ENCODE measurements at places on chromosomes 3 and 15.

DNA sequence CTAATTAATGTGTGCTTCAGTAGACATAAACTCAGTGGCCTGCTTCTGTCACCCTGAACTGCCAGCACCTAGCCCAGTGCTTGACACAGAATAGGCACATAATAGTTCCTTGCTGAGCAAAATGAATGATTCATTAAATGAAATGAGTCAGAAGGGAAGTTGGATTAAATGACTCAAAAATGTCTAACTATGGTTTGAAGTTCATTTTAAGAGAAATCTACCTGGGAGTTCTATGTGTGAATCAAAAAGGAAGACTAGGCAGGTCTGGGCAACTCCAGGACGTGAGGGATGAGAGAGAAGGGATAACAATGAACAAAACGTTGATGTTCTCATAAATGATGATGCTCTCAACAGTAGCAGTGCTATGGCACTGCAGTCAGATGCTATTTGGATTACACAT lies 175.0 kb downstream of the CFAP20DC start:
- no peak for DNase-seq

- DNase-seq = no peak
Observed at GRCh38 chr3:155441026-155441425, 147.5 kb upstream of the STRIT1 start.

DNA sequence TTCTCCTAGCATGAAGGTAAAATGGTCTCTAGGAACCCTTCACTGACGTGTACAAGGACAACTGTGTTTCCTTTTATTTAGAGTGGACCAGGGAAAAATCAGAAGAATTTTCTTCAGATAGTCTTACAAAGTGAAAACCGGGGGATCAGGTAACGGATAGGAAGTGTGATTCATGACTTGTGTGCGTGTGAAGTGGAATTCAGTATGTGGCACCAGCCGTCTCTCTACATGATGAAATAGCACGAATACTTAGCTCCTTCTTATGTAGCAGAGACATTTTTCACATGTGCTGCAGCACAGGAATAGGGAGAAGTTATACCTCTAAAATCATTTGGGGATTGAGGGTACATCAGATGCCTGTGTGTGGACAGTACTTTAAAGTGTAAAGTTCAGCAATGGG lies 159.2 kb downstream of the MEX3B start:
- DNase-seq = no peak

DNA sequence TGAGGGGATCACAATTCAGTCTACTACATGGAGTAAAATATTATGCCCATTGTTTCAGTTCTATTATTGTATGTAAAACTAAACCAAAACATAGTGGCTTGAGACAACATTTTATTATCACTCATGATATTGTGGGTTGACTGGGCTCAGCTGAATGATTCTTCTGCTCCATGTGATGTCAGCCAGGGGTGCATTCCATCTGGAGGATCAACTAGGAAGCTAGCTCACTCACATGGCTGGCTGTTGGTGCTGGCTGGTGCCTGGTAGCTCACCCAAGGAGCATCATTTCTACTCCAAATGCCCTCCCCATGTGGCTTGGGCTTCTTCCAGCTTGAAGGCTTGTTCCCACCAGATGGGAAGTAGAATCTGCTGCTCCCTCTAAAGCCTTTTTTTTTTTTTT lies 51.8 kb upstream of the CLRN1 start:
- DNase-seq = no peak

- DNase-seq = no peak
Observed at GRCh38 chr15:60975218-60975617, 253.9 kb downstream of the RORA start.

DNA sequence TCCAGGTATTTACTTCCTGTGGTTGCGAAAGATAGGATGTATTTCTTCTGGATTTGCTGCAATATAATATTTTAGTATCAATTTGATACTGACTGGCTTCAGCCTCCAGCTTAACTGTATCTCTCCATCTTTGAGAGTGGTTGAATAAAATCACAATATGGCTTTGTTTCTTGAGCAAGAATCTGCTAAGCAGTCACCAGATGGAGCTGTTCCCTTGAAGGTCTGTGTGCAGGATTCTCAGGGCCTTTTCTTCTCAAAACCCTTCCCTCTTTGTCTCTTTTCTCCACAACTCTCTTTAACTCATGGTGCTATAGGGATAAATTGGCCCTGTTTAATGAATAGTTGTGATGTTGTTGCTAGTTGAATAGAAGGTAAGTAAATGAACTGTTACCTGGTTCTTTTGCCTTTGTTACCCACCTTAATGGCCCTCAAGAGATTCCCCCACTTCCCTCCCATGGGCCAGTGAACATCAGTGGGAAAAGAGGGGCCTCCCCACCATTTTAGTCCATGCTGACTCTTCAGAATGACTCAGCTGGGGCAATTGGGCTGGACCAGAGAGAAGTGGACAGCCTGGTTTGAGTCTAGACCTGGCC lies 34.8 kb upstream of the RAB6B start:
- DNase-seq = no peak

DNA sequence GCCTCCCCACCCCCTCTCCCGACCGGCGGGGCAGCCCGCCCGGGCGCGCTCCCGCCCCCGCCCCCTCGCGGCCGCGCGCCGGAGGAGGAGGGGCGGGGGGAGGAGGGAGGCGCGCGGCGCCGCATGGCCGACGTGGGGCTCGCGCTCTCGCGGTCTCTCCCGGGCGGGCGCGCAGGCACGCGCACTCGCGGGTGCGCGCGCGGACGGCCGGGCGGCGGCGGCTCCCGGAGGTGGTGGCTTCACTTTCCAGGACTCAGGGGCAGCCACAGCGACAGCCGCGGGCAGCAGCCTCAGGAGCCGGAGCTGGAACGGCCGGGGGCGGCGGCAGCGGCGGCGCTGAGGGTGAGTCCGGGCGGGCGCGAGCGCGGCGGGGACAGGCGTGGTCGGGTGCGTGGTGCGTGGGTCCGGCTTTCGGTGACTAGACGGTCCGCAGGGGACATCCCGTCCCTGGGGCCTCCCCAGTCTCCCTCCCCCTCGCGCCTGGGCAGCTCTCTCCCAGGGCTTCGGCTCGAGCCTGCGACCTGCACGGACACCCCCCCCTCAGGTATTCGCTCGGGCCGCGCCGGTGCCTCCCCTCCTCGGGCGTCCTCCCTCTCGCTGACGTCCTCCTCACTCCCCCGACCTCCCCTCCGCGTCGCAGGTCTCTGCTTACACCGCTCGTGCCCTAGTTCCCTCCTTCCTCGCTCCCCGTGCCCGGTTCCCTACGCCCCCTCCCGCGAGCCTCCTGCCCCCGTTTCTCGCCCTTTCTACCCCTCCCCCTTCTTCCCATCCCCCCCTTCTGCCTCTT lies at the start of gene UBE2E2:
UBE2E2 (plus strand) TSS at position 407 of the 787 bp plus-strand sequence.
- DNase-seq = peak; percentile 70

GRCh38 chr3:4440951-4441350 lies 26.1 kb downstream of the SUMF1 start:
- DNase-seq = no peak

- no peak for DNase-seq
Observed at GRCh38 chr3:51986010-51986947, 2.9 kb downstream of the ACY1 start.

DNA sequence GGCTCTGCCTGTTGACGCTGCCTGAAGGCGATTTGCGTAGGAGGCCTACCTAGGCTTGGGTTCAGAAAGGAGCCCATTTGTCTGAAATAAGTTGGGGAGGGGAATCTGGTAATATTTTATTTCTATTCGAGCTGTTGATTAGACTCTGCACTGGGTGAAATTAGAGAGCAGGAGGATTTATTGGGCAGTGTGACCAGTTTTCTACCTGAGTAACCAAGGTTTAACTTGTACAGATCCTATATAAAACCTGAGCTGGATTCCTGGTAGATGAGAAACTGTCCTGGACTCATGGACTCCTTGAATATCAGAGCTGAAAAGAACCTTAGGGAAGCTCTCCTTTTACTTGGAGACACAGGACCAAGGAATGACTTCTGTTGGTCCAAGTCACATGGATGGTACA lies 19.6 kb upstream of the GPR156 start:
- DNase-seq = no peak

- no peak for DNase-seq
Observed at GRCh38 chr3:86702381-86702958, 288.5 kb downstream of the VGLL3 start.

DNA sequence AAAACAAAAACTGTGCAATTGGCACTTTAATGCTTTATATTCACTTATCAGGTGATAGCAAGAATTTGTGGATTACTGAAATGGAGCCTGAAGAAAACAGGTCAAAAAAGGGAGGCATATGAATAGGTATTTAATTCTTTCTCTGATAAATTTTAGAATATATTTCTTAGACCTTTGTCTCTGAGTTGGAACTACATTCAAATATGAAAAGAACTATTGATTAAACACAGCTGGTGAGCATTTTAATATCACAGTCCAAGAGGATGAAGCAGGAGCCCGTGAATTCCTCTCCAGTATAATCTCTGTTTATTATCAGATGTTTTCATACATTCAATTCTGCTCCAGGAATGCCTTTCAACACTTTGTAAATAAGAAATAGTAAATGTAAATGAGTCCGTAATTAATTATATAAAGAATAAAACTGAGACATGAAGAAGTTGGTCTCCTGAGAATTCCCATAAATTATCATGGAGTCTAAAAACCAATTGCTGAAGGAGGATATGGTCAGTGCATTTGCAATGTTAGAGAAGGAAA lies 86.3 kb upstream of the ARHGEF26 start:
- DNase-seq = no peak

- DNase-seq = no peak
Observed at GRCh38 chr3:133447750-133448477, 48.1 kb downstream of the BFSP2 start.

- DNase-seq = no peak
Observed at GRCh38 chr3:127847236-127847720, 25.0 kb upstream of the MGLL start.

- DNase-seq = no peak
Observed at GRCh38 chr3:82506204-82506603, 744.8 kb upstream of the GBE1 start.

- no peak for DNase-seq
Observed at GRCh38 chr3:52907497-52907896, 10.1 kb upstream of the STIMATE start.

- no peak for DNase-seq
Observed at GRCh38 chr3:195178124-195178910, 92.6 kb downstream of the XXYLT1 start.

GRCh38 chr15:95887666-95888390 lies 442.7 kb upstream of the NR2F2 start:
- DNase-seq = no peak

GRCh38 chr3:172134352-172134751 lies 95.0 kb downstream of the FNDC3B start:
- DNase-seq = no peak

DNA sequence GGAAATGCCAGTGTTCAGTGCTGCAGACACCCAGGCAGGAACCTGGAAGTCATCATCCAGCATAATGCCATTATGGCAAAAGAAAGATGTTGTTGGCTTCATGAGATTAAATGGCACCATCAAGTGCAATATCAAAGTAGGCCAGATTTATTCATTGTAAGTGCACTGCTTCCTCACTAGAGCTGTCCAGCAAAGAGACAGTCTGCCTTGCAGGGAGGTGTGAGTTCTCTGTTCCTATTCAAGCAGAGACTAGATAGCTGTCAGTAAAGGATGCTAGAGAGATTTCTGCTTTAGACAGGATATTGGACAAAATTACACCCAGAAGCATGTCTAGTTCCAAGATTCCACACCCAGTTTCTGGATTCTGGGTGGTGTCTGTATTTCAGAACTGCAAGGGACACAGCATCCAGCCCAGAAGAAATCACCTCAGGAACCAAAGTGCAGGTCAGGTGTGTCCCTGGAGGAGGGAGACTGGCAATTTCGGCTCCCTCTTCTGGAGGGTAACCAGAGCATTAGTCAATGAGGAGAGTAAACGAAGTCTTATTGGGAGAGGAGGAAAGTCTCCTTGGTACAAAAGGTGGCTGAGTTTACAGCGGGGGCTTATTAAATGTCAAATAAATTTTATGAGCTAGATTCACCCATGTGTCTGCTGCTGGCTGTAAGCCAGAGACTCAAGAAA lies 377.3 kb downstream of the EPHB1 start:
- DNase-seq = no peak

- DNase-seq = no peak
Observed at GRCh38 chr3:158642474-158643210, 1.7 kb upstream of the GFM1 start.

GRCh38 chr15:36130641-36131310 lies 448.6 kb upstream of the CDIN1 start:
- no peak for DNase-seq

DNA sequence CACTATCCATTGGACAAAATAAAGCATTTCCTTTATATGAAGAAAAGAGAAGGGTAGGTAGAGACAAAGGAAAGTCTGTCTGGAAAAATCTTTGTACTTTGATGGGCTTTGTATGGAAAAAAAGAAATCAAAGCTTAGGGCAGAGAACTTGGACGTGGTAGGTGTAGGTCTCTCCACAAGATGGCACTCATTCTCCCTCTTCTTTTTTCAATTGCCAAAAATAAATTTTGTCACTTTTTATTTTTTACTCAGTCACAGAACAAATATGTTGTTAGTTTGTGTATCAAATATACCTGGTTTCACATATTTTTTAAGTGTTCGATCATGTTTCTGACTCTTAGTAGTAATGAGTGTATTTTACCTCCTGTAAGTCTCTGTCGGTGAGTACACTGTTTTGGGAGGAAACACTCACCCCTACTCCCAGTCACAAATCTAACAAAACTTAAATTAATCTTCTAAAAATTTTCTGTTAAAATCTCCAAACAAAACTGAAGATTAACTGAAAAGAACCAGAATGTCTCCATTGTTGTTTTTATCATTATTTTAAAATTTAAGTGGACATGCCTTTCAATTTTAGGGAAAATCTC lies 415.8 kb upstream of the GOLIM4 start:
- DNase-seq = no peak

- no peak for DNase-seq
Observed at GRCh38 chr3:170055209-170055608, 17.4 kb downstream of the GPR160 start.

DNA sequence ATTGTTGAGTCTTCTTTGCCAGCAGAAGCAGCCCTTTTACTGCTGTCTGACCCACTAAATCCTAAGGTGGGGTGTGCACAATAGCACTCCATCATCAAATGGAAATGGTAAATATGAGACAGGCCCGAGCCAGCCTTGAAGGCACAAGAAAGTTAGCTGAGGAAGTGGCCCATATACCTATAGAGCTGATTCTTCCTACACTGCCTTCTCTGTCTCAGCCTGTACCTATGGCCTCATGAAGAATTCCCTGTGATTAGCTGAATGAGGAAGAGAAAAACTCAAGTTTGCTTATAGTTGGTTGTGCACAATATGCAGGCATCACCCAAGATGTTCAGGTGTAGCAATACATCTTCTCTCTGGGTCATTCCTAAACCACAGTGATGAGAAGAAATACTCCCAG lies 31.7 kb upstream of the XCR1 start:
- DNase-seq = no peak

DNA sequence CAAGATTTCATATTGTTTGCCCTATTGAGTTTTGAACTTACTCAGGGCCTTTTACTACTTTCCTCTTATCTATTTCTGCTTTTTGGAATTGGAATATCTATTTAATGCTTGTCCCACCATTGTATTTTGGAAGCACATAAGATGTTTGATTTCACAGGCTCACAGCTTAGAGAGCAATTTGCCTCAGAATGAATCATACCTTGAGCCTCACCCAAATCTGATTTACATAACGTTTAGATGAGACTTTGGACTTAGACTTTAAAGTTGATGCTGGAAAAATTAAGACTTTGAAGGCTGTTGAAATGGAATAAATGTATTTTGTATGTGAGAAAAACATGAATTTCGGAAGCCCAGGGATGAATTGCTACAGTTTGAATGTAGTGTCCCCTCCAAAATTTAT lies 458.9 kb downstream of the CNTN6 start:
- DNase-seq = no peak

- no peak for DNase-seq
Observed at GRCh38 chr15:48748535-48748934, 62.3 kb downstream of the CEP152 start.

Data from CD4-positive, alpha-beta T cell treated with Interleukin-6 for 4 hours (primary cell).